ENCODE measurements at places on chromosomes 5 and 9. TPM values are rescaled to one million over a fixed set of nuclear protein-coding genes. Genes with fewer than 3 reads are reported as not detected.

- no peak for DNase-seq
These were observed 69.3 kb downstream of the DENND1A start for GRCh38 chr9:123860603-123861002.

DNA sequence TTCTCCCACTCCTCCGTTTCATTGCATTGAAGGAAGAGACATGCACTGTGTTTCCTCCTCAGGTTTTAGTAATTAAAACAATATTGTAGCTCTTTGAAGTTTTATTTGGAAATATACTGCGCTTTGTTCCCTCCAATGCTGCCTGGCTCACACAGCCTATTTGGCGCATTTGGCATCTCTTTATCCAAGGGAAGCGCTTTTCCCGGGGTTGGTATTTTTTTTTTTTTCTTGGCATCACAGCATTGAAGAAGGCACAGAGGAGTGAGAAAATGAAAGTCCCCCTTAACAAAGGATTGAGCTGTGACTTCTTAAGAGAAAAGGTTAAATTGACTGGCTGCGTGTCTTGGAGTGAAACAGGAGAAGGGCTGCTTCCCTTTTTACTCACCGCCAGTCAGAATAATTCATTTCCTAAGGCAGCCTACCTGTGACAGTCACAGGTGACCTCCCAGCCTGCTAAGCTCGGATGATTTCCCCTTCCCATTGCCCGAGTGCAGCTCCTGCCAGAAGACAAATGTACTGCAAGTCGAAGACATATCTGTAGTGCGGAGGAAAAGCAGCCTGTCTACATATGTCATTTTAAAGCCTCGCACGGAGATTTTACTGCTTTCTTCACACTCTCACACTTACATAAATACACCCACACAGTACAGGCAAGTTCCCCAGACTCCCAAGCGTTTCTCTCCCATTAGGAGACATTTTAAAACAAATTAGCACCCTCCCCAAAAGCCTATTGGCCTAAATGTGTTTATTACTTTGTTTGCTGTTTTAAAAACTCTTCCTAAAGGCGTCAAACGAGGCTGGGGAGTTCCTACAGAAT, 665.5 kb upstream of the ZNF608 start:
- no peak for DNase-seq

GRCh38 chr5:119411361-119412278, 40.7 kb upstream of the HSD17B4 start:
- peak; percentile 91 for DNase-seq

GRCh38 chr5:170632985-170633234, 129.1 kb downstream of the KCNIP1 start:
- peak; percentile 92 for DNase-seq

DNA sequence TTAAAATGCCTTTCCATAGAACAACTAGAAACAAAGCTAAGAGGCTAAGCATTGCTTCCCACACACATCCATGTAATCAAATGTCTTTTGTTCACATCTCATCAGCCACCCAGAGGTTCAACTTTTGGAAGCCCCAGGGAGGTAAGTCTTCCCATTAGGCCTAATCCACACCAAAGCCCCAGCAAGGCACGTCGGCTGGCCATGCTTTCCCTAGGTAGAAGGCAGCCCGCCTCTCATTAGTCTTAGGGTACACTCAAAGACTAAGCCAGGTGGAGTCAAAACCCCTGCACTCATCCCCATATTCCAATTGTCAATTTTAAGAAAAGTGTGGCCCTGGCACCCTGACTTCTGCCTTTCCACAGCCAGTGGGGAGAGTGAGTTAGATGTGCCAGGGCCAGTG, 87.9 kb downstream of the ATPSCKMT start:
- no peak for DNase-seq

DNA sequence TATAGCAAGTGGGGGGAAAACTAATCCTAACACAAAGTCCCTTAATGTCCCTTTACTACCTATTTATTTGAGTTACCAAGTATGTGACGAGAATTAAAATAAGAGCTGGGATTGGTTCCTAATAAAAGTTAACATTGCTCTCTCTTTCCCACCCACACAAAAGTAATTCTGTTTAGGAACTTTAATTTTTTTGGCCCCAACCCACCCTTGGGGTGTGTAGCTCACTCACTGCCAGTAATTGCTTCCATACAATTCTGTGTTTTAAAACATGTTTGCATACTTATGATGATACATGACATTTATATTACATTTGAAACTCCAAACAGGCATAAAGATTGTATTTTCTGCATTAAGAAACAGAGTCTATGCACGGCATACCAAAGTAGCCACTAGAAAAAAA, 106.5 kb downstream of the BNC2 start:
- DNase-seq: no peak

DNA sequence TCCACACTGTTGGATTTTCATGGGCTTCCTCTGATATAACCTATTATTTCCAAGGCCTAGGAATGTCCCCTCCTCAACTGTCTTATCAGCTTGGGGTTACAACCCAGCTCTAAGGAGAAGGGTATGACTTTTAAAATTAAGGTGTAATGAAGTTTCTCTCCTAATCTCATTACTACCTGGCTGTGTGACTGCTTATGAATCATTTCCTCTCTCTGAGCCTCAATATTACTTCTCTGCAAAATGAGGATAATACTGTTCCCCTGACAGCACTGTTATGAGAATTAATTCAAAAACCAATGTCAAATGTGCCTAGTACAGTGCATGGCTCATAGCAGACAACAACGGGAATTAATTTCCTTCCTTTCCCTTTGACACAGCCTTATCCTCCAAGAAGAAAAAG, 118.9 kb downstream of the NR6A1 start:
- DNase-seq: no peak

- DNase-seq: peak; percentile 55
These were observed 518 bp downstream of the UBE2B start for GRCh38 chr5:134371834-134372340.

- no peak for DNase-seq
These were observed 21.5 kb downstream of the OLFM1 start for GRCh38 chr9:135108831-135109510.

DNA sequence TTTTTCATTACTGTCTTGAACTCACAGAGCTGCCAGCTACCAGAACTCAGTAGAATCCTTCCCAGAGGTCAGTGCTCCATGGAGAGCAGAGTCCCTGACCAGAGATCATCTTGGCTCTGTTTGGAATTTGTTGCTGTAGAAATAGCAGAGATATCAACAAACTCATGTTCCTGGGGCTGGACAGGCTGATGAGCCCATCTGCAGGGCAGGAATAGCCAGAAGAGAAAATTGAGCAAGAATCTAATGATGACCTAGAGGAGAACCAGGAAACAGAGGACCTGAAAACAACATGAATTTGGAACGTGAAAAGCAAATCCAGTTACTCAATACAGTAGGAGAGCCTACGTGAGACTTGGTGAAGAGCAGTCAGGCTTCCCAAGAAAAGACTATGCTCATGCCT, 437.8 kb downstream of the PLK2 start:
- DNase-seq: no peak

- DNase-seq: no peak
These were observed 1.2 kb downstream of the PURA start for GRCh38 chr5:140115186-140115500.

DNA sequence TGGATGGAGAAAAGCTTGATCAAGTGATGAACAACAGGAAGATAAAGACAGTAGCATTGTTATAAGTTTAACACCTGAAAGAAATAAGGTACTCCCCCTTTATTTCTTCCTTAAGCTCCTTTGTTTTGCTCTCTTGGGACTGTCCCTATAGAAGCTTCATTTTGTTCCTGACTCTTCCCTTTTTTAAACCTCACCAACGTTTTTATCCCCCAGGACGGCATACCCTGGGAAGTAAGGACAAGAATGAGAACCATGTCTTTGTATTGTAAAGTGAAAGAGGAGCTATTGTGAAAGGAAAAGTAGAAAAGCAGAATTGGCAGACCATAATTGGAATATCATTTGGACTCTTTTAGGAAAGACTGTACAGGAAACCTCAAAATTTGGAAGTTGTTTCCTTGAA, 1368.6 kb upstream of the C9orf72 start:
- no peak for DNase-seq

DNA sequence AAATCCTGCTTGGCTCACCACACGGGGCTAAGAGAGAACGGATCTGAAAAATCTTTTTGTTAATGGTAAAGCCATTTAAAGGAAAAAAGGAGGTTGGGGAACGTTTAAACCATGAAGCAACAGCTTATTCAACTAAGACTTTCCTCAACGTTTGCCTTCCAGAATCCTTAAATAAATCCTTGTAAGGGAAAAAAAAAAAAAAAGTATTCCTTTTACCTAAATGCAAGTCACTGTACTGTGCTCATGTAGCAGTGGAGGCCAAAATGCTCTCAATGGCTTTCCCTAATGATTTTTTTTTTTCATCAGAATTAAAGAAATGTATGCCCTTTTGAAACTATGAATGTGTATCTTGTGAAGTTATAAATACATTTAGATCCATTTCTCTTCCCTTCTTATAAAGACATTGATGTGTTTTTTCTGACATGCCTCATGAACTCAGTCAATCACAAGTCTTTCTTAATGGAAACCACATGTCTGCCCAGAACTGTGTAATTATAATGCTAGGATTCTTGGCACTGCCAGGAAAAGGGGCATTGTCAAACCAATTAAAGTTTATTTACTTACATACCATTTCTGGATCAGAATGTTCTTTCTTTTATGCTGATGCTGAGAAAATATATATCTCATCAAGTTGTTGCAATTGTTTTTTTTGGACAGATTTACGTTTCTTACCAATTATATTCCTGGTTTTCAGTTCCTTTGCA, 107.5 kb downstream of the EBF1 start:
- no peak for DNase-seq

DNA sequence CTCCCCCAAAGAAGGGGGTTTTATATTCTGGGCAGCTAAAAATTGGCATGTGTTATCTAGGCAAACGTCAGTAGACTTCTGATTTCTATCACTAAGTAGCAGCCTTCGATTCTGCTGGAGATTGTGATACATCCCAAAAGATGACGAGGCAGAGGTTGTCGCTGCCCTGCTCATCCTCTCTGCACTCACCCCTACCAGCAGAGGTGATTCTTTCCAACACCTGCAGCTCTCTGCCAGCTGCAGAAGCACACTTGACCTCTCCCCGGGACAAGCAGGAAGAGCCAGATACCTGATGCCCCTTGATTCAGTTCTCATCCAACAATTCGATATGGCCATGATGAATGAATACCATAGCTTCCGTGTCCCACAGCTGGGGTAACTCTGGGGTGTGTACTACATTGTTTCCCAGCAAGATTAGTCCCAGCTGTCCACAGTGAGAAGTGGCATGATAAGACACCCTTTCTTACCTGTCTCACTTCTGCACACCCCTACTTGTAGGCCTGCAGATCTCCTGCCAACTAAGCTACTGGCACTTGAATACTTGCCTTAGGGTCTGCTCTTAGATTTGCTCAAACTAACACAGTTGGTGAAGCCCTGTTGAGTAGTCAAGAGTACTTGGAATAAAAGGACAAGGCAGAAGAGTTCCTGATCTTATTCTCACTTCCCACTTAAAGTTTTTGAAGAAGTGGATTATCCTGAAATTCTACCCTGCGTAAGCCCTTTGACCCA, 37.6 kb upstream of the SMAD5 start:
- DNase-seq: no peak

GRCh38 chr5:102955488-102955887, 164.4 kb downstream of the GIN1 start:
- DNase-seq: no peak

- peak; percentile 8 for DNase-seq
These were observed 817.1 kb upstream of the CDH9 start for GRCh38 chr5:27855491-27855890.

DNA sequence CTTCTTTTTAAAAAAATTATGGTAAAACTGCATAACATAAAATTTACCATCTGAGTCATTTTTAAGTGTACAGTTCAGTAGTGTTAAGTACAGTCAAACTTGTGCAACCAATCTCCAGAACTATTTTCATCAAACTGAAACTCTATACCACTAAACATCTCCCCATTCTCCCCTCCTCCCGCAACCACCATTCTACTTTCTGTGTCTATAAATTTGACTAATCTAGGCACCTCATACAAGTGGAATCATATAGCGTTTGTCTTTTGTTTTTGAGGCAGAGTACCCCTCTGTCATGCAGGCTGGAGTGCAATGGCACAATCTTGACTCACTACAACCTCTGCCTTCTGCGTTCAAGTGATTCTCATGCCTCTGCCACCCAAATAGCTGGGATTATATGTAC, 24.0 kb upstream of the EBF1 start:
- no peak for DNase-seq

DNA sequence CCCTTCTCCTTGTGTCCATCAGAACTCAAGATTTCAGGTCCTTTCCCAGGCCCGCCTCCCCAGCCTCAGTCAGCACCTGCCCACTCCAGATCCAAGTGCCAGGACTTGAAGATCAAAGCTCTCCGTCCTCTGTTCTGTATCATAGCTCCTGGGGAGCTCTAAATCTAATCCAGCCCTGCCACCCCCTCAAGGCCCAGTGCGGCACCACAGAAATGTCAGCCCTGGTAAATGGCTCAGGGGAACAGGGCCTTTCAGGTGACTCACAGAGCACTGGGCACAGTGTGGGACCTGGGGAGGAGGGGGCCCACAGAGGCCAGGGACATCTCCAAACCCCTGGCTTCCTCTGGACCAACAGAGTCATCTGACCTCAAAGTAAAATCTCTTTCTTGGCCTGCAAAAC, 6.0 kb downstream of the CSF2 start:
- no peak for DNase-seq

GRCh38 chr9:3865141-3865772, 339.5 kb upstream of the RFX3 start:
- DNase-seq: no peak

DNA sequence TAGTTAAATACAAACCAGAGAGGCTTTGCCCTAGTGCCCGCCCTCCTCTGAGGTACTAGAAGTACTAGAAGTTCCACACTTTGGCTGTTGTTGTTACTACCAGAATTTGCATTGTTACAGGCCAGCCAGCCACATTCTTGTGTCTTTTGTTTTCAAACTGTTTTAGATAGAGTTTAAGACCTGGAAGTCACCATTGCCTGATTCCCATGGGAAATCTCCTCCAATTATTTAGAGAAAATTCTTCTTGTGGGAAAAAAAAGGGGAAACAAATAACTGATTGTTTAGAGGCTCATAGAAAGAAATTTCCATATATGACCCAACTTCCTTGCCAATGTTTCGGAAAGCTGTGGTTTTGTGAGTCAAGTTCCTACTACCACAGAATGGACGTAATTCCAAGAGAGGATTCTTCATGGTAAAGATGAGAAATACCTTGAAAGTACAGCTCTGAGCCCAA, 252.2 kb downstream of the GOLPH3 start:
- DNase-seq: no peak

INSL6 gene
- not detected for total RNA-seq

ZFP2 gene
- total RNA-seq: 1.7 TPM

GDA gene
- not detected for total RNA-seq

OR1Q1 gene
- not detected for total RNA-seq

ARSI gene
- total RNA-seq: 7.0 TPM

ZFP37 gene
- 3.5 TPM for total RNA-seq

COL15A1 gene
- total RNA-seq: 173 TPM

PCDHGA3 gene
- 1.1 TPM for total RNA-seq

Measured in stomach (tissue), 19 donors.